ENCODE measurements at places on chromosomes 4 and X. TPM values are rescaled to one million over a fixed set of nuclear protein-coding genes. Genes with fewer than 3 reads are reported as not detected.

The OSTC gene
- 60.2 TPM for total RNA-seq

The TENM3 gene
- total RNA-seq = 3.6 TPM

The HOPX gene
- 249 TPM for total RNA-seq

The IL2 gene
- total RNA-seq = not detected

The MAP3K15 gene
- total RNA-seq = not detected

The ZFP92 gene
- 0.08 TPM for total RNA-seq

The XAGE2 gene
- not detected for total RNA-seq

- ATAC-seq = no peak
Measured at GRCh38 chr4:158008551-158009218, 164.1 kb downstream of the GASK1B start.

- ATAC-seq = no peak
Measured at GRCh38 chrX:55522596-55523276, 33.1 kb upstream of the USP51 start.

DNA sequence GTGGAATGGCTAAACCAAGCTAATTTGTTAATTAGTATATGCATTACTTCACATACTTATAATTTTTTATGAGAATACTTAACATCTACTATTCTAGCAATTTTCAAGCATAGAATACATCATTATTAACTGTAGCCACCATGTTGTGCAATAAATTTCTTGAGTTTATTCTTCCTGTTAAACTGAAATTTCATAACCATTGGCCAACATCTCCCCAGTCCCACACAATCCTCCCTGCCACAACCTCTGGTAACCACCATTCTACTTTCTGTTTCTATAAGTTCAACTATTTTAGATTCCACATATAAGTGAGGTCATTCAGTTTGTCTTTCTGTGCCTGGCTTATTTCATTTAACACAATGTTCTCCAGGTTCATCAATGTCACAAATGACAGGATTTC is 208.5 kb downstream of the PPP4R3C start:
- ATAC-seq = no peak

- no peak for ATAC-seq
Measured at GRCh38 chr4:4675051-4675581, 133.3 kb upstream of the STX18 start.

GRCh38 chr4:185549095-185549639 is 13.9 kb upstream of the PDLIM3 start:
- no peak for ATAC-seq

- ATAC-seq = no peak
Measured at GRCh38 chr4:17008834-17009345, 110.4 kb upstream of the LDB2 start.

DNA sequence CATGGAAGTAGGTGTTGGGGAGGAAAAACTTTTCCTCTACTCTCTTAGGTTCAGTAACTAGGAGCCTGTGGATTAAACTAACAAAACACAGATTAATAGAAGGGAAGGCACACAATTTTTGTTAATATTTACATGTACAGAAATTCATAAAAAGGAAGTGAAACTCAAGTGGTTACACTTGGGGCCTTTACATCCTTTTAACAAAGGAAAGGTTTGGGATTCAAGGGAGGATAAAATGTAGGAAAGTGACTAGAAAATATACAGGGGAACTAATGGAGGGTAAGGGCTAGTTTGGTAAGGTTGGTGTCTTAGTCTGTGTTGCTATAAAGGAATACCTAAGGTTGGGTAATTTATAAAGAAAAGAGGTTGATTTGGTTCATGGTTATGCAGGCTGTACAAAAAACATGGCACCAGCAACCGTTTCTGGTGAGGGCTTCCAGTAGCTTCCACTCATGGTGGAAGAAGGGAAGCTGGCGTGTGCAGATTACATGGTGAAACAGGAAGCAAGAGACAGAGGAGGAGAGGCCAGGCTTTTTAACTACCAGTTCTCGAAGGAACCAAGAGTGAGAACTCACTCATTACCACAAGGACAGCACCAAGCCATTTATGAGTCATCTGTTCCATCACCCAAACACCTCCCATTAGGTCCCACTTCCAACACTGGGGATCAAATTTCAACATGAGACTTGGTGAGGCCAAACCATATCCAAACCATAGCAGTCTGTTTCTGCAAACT is 124.4 kb downstream of the CHRDL1 start:
- no peak for ATAC-seq

GRCh38 chrX:11244636-11245035 is 48.6 kb upstream of the AMELX start:
- peak; percentile 95 for ATAC-seq

DNA sequence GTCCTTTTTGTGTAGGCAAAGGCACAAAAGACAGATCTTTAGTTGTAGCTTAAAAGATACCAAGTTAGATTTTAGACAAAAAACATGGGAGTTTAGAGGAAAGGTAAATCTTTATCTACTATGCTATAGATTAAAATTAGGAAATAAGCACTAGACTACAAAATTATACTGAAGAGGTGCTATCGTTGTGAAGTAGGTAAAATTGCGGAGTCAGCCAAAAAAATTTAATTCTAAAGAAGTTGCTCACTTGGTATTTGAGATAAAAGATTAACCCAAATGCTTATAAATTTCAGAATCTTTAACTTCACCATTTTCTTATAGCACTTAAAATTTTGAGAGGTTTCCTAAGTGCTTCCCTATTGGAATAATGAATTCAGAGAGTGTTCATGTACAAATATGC is 604.1 kb downstream of the GRXCR1 start:
- ATAC-seq = no peak

- no peak for ATAC-seq
Measured at GRCh38 chrX:44147130-44147529, 173.9 kb upstream of the NDP start.

GRCh38 chrX:109685656-109686078 is 47.4 kb downstream of the ACSL4 start:
- ATAC-seq = no peak

DNA sequence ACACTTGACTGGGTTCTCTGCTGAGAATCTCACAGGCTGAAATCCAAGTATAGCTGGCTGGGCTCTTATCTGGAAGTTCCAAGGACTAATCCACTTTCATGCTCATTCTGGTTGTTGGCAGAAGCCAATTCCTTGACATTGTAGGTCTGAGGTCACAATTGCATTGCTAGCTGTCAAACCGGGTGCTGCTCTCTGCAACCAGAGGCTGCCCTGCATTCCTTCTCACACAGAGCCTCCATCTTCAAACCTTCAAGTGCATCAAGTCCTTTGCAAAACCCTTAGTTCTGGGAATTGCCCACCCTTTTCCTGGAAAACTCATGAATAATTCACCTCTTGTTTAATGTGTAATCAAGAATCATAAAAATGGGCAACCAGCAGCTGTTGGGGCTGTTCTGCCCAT is 404.2 kb downstream of the KCNIP4 start:
- no peak for ATAC-seq

All from esophagus mucosa (tissue), 1 donor.